ENCODE measurements at places on chromosomes 7 and 10. TPM values are rescaled to one million over a fixed set of nuclear protein-coding genes. Genes with fewer than 3 reads are reported as not detected.

C10orf53 gene
- not detected for total RNA-seq

GRCh38 chr7:40799-41750 is 151.3 kb upstream of the FAM20C start:
- no peak for DNase-seq

- DNase-seq = no peak
Observed at GRCh38 chr10:119737823-119738222, 12.0 kb downstream of the INPP5F start.

GATAD1 gene
- 10.5 TPM for total RNA-seq

DNA sequence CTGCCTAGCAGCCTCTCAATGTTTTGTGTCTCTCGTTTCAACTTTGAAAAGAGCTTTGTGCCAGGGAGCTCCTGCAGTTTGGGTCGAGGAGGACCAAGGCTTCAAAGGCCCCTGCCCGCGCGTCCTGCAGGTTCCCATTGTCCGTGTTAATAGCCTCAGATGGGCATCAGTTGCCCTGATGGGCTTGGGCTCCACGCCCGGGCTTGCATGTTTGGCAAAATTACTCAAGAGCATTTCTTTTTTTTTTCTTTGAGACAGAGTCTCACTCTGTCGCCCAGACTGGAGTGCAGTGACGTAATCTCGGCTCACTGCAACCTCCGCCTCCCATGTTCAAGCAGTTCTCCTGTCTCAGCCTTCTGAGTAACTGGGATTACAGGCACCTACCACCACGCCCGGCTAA is 636.6 kb downstream of the SDK1 start:
- DNase-seq = no peak

- peak; percentile 91 for DNase-seq
Observed at GRCh38 chr7:100563809-100564400, 9.8 kb downstream of the SAP25 start.

- DNase-seq = no peak
Observed at GRCh38 chr7:134778941-134779740, at the start of gene CALD1. Gene CALD1, plus strand, starts transcription at chr7:134779634. Its CDS starts 88,100 bp downstream, at chr7:134867734.

TBX20 gene
- total RNA-seq = not detected

- DNase-seq = no peak
Observed at GRCh38 chr7:107594961-107595737, 15.1 kb downstream of the BCAP29 start.

DNA sequence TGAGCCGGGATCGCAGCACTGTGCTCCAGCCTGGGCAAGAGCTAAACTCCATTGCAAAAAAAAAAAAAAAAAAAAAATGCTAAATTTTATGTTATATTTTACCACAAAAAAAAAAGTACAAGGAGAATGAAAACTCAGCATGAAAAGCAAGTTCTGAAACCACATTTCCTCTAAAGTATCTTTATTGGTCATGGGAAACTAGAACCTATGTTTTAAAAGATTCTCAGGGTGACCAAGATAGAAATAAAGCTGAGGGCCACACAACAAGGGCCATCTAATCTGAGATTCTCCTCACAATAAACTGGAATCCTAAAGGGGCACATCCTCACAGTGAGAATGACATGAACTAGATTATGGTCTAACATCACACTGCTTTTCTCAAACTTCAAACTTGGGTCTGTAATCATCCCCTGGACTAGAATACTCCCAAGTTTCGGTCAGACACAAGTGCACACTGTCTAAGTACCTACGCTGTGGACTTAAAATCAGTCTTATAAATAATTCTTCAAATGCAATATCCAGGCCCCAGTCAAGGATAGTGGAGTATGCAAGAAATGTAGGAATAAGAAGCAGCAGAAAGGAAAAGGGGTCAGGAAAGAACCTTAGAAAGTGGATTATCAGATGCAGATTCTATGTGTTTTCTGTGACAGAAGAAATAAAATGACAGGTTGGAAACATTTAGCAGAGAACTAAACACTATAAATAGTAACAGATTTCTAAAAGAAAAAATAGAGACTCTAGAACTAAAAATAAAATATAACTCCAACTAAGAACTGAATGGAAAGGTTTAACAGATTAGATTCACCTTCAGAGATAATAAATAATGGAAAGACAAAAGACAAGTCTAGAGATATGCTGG is 49.9 kb downstream of the COA1 start:
- no peak for DNase-seq

GRCh38 chr7:126449611-126450268 is 803.0 kb downstream of the GRM8 start:
- DNase-seq = no peak

ACTR3C gene
- total RNA-seq = 4.5 TPM

DNA sequence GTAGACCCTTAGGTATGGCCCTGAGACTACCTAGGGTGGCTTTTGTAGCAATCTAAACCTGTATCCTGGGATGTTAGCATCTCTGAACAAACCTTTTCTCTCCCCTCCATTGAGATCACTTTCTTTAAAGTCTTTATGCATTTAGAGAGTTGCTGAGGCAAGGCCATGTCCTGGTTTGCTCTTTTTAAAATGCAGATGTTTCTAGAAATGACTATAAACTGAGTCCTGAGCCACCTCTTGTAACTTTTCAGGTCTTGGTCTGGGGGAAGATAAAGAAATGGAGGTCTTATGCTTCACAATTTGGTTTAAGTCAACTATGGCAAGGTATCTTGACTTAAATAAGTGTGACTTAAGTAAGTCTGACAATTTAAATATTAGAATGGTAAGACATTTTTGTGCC is 78.0 kb downstream of the AUTS2 start:
- DNase-seq = no peak

GRCh38 chr7:64869912-64870562 is 33.0 kb upstream of the ZNF273 start:
- no peak for DNase-seq

DNA sequence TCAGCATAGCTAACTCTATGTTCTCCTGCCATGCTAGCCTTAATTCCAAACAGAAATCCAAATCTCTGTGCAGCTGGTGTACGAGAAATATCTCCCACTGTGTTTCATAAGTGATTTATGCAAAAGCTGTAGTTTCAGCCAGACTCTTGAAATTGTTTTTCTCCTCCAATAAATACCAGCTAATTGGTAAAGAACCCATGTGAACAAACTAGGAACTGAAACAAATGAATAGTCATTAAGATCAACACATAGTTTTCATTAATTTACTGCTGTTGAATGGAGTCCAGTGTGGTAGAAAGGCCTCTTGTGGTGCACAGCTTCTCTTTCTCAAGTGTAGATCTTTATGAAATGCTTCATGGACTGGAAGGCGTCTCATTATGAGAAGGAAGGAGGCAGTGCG is 18.4 kb downstream of the PPP1R17 start:
- DNase-seq = no peak

DNA sequence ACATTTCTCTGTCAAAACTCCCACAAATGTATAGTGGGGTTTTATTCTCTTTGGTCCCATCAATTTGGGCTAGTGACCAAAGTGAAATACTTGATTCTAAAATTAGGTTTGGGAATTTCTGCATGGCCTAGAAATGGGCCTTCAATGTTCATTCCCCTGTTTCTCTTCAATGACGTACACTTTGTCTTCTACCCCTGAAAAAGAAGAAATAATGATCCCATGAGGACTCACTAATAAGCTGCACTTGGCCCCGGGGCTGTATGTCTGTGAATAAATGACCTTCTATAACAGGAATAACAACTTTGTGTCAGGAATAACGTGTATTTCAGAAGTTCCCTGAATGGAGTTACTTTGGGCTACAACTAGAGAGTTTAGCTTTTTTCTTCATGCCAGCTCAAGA is 20.2 kb downstream of the OR6B1 start:
- DNase-seq = no peak

- DNase-seq = no peak
Observed at GRCh38 chr10:34184397-34184796, 630.7 kb downstream of the PARD3 start.

GRCh38 chr10:18406136-18406535 is 245.3 kb downstream of the NSUN6 start:
- DNase-seq = no peak

SPDYE2B gene
- total RNA-seq = not detected

DNA sequence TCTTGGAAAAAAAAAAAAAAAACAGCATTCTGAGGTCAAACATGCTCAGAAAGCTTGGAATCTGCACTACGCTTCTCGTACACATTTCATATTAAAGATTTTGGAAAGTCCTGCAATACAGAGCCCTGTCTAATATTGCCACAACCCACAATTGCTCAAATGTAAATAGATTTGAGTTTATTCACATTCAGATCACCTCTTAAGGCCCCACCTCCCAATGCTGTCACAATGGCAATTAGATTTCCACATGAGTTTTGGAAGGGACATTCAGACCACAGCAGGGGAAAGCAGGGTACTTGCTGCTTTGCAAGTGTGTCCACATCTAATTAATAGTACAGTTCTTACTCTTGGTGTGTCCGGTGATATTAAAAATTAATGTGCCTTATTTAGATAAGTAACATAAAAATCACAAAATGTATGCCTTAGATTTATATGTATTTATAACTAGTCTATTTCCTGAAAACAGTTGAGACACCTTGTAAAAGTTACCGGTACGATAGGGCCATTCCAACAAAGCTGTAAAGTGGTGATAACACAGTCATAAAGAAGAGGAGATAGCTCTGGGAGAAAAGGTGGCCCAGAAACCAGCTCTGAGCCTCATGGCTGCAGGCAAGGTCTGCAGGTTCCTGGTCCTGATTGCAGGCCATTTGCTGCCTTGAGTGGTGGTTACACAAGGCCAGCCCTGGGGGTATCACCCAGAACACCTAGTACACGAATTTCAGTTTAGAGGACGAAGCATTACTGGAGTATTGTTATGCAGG is 27.9 kb downstream of the EGFR start:
- DNase-seq = no peak

DNA sequence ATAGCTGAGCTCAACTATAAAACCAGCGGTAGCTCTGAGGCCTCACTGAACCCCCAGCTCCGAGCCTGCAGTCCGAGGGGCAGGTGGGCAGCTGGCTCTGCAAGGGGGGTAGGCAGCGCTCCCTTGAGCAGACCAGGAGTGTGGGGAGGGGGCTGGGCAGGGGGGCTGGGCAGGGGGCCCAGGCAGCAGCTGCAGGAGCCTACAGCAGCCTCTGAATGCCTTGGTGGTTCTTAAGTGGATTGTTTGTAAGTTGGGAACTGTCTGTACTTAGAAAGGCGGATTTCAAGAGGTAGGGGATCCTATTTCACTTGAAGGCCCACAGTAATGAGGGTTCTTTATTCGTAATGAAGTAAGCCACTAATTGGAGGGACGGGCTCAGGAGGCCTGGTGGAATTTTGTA is 72.3 kb downstream of the ICA1 start:
- no peak for DNase-seq

DNA sequence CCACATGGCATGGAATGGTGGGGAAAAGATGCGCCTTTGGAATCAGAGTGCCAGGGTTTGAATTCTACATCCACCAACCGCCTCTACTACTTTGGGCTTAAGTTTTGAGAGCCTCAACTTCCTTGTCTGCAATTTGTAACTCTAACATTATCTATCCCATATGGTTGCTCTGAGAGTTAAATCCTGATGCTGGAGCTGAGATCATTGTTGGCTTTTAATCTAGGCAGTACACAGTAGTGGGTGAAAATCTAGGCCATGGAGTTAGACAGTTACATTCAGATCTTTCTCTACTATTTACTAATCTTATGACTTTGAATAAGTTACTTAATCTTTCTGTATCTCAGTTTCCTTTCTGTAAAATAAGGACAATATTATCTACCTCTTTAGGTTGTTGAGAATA is 149.7 kb upstream of the AOAH start:
- DNase-seq = no peak

GRCh38 chr7:139958599-139959284 is 104.0 kb downstream of the PARP12 start:
- DNase-seq = no peak

DNA sequence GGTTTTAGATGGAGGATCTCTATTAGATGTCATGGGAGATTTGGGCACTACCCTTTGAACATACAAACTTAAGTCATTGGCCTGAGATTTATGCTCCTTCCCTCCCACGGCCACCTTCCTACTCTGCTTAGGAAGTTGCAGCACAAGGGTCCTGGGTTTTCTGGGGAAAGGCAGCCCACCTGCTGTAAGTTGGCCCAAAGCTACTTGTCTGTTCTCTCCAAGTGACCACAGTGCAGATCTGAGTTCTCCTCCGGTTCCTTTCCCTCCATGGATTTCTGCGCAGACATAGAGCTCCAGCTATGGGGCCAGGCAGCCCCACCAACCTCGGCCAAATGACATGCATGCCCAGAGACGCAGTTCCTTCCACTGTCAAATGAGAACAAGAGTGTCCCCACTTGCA is 12.8 kb upstream of the C10orf53 start:
- no peak for DNase-seq

GJD4 gene
- not detected for total RNA-seq

DNA sequence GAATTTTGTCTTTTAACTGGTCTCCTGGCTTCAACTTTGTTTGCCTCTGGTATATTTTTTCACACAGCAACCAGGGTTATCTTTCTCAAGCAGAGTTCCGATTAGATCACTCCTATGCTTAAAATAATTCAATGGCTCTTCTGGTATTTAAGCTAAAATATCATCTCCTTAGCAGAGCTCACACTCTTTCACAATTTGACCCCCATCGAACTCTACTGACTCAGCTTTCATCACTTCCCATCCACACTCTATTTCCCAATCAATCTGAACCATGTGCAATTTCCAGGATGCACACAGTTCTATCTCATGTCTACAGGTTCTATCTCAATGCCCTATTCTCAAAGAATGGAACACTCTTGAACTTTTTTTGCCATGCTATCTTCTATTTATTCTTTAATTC is 809.5 kb downstream of the GRID1 start:
- no peak for DNase-seq

SPDYE2 gene
- not detected for total RNA-seq

DNA sequence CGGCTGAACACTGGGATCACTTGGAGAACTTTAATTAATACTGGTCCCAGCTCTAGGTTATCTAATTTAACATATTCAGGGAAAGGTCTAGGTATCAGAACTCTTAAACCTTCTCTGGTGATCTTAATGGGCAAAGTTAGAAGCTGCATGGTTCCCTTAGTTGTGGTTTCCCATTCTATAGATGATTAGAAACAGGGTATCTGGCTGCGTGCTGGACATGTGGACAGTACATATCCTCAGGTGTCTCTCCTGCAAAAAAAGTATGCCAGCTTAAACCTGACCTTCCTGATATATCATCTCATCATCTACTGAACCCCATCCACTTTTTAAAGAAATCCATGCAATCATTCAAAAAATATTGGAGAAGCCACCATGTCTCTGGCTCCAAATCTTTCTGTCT is 284.5 kb upstream of the DKK1 start:
- no peak for DNase-seq

DNA sequence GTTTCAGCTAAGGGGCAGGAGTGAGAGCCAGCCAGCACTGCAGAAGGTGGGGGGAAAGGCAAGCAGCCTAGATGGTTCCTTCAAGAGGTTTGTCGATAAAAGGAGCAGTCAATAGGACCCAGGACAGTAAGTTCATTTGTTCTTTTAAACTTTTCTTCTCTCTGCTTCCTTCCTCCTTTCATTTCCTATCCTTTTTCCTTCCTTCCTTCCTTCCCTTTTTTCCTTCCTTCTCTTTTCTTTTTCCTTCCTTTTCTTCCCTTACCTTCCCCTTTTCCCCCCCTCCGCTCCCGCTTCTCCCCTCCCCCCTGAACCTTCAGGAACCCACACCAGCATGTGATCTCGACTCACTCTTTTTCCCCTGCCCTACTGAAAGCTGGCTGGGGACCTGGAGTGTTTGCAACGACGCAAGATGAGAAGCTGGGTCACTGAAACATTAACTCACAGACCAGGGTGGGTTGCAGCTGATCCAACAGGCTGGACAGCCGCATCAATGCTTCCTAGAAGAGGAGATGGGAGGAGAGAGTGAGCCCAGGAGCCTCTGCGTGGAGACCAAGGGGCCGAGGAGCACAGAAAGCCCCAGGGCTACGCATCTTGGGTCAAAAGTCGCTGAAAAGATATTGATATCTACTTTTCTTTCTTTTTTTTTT is 103.4 kb upstream of the SDK1 start:
- no peak for DNase-seq

All from CD8-positive, alpha-beta T cell (primary cell).